ENCODE measurements at places on chromosomes 5 and 9.

- DNase-seq = no peak
These were observed 11.9 kb upstream of the NXNL2 start for GRCh38 chr9:88523056-88523455.

DNA sequence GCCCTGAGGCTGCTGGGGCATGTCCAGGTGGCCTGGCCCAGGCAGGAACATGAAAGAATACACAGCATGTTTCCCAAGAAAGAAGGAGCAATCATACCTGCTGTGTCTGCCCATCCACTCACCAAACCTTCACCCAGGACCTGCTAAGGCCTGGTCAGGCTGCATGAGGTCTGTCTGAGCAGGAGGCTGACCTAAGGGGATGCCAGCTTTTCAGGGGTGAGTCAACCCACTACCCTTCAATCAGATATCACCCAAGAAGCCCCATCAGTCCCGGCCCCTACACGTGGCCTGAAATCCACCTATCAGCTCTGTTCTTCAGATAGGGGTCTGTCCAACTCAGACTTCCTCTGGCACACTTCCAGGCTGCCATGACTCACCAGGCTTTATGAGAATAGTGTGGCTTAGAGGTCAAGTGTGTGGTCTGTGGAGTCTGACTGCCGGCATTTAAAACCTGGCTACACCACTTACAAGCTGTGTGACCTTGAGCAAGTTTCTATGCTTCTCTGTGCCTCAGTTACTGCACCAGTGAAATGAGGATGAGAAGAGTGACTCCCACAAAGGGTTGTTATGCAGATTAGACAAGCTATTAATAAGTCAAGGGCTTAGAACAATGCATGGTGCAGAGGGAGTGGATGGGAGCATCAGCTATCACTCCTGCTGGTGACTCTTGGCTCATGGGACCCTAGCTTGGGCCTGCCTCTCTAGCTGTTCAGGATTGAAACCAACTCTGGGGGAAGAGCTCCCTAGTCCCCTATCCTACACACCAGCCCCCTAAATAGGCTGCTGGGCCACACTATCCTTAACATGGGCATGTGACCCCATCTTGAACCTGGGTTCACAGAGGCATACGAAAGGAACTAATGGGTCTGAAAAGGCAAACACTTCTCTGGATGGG lies 130.3 kb downstream of the PAX5 start:
- DNase-seq = no peak

- no peak for DNase-seq
These were observed 596 bp downstream of the IRF1 start for GRCh38 chr5:132489871-132490483.

- DNase-seq = no peak
These were observed 106.8 kb downstream of the PDE6A start for GRCh38 chr5:149837680-149838269.

DNA sequence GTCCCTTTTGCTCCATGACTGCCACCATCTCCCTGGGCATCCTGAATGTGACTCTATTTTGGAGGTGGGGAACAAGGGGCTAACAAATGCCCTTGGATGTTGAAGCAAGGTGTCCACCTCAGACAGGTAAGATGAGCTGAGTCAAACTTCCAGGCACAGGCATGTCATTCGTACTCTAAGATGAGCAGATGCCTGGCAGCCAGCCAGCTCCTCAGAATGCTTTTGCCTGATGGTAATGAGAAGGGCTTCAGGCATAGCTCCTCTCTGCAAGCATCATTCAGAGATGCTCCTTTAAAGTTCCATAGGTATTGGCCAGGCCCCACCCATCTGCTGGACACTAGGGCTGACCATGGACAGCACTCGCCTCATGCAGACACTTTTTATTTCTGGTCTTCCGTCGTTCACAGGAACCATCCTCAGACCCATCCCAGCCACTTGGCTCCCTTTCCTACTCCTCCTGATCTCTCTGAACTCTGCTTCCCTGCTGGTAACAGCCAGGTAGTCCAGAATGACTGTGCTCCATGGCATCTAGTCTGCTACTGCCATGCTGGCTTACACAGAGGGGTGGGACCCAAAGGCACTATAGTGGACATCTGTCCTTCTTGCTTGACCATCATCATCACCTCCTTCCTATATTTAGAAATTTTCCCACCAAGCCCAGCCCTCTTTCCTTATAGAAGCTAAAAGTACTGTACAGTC lies 118.8 kb downstream of the GLIS3 start:
- no peak for DNase-seq
